ENCODE measurements at places on chromosomes 5 and 9. TPM values are rescaled to one million over a fixed set of nuclear protein-coding genes. Genes with fewer than 3 reads are reported as not detected.

DNA sequence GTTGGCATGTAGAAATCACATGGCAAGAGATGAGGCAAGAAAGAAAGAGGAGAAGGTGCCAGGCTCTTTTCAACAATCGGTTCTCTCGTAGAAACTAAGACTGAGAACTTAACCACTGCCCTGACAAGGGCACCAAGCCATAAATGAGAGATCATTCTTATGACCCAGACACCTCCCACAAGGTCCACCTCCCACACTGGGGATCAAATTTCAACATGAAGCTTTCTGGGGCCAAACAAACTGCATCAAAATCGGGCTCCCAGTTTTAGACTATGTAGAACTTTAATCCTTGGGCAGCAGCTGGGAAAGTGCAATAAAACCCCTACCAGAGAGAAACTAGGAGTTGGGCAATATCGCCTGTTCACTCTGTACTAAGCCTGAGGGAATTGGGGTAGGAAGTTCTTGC lies 150.2 kb upstream of the CCDC152 start:
- no peak for DNase-seq

TOMM5 gene
- total RNA-seq, result 96.5 TPM

DNA sequence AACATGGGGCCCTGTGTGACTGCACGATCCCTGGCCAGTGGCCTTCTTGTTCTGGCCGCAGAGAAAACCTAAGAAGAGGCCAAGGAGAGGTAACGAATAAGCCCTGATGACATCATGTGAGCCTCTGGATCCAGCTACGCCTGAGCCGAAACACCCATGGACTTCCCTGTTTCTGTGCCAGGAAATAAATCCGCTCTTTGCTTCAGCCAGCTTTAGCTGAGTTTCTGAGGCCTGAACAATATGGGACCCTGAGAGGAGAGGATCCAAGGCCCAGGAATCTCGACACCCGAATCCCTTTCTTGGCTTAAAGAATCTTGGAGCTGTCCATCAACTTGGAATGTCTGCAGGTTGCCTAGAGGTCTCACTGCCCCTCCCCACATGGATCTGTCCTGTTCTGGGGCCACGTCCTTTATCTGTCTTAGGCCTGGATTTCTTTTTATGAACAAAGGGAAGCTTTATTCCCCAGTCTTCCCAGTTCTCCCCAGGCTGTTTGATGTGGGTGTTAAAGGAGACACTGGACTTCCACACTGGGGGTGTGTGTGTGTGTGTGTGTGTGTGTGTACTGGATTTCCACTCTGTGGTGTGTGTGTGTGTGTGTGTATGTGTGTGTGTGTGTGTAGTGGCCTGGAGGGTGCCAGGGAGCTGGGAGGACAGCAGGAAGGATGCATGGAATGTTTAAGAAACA lies 13.7 kb downstream of the IER5L start:
- peak; percentile 74 for DNase-seq

DNA sequence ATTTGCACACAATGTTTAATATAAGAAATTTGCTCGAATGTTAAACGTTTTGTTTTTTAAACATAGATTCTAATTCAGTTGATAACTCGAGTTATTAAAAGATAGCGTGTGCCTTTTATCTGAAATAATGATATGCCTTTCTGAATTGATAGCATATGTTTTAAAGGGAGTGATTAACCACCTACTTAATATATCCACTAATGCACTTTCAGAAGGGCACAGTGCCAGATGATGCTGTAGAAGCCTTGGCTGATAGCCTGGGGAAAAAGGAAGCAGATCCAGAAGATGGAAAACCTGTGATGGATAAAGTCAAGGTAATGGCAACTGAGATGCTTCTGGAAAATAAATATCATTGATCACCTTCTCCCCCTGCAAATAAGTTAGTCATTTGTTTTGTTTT lies 53.9 kb downstream of the ERAP1 start:
- no peak for DNase-seq

- no peak for DNase-seq
Observed at GRCh38 chr5:127192836-127193338, 97.7 kb upstream of the MEGF10 start.

DNA sequence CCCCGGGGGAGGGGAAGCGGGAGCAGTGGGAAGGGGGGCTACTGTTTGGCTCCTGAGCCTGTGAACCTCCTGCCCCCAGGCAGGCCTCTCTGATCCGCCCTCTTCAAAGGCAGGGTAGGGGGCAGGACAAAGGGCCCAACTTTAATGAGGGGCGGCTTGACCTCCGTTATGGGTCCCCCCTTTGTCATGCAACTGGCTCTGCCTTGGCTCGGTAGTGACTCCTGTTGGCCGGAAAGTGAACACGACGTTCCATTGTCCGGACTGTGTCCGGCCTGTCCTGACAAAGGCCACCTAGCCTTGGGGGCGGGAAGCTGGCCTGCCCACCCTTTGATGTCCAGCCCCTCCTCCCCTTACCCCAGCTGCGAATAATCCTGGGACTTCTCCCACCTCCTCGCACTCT lies 1.3 kb downstream of the CDX1 start:
- no peak for DNase-seq

- DNase-seq, result no peak
Observed at GRCh38 chr5:179817890-179818745, 2.6 kb upstream of the SQSTM1 start.
